ENCODE measurements at places on chromosomes 13 and 19.

GRCh38 chr13:80307401-80307987 is 33.4 kb downstream of the SPRY2 start:
- DNase-seq = no peak

DNA sequence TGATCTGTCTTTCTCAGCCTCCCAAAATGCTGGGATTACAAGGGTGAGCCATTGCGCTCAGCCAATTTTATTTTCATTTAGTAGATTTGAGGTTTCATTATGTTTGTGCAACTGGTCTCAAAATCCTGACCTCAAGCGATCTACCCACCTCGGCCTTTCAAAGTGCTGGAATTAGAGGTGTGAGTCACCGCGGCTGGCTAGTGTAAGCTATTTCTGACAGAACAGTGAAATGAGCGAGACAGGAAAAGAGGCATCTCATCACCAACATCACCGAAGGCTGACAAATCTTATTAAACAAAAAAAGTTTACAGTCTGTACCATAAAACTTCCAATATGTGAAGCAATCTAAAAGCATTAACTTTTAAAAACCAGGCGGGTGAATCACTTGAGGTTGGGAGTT is 12.2 kb upstream of the ZNF888 start:
- peak; percentile 31 for DNase-seq

GRCh38 chr19:33260628-33261418 is 35.2 kb upstream of the SLC7A10 start:
- no peak for DNase-seq

GRCh38 chr13:47178090-47178950 is 281.5 kb upstream of the HTR2A start:
- no peak for DNase-seq

GRCh38 chr13:32115066-32115465 is 83.5 kb downstream of the FRY start:
- no peak for DNase-seq

DNA sequence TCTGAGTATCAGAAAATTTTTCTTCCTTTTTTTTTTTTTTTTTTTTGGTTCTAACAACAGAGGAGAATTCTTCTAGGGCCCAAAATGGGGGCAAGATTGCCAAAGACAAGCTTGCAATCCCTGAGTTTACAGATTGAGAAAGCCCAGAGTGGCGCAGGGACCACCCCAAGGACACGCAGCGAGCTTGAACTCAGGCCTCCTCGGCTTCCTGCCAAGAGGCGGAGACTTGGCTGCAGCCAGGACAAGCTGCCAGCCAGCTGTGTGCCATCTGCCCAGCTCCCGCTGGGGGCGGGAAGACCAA is 506 bp upstream of the MRPL34 start:
- DNase-seq = no peak

- no peak for DNase-seq
These were observed 287.3 kb upstream of the MAB21L1 start for GRCh38 chr13:35763782-35764123.

DNA sequence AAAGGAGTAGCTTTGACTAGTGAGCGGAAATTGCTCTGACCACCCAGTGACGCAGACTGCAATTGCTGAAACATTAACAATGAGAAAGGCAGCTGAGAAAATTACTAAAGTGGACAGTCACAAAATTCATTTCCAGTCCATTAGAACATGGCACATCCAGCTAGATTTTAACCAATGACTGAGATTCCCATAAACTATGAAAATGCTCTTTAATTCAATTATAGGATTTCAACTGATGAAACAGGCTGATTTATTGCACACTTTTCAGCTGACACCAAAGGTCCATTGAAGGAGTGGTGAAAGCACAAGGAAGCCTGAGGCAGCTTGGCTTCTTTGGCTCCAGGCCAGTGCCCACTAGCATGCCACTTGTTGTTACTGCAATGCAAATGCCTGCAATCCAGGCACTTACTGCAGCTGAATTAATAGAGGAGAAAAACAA is 933.4 kb downstream of the SLITRK6 start:
- no peak for DNase-seq

DNA sequence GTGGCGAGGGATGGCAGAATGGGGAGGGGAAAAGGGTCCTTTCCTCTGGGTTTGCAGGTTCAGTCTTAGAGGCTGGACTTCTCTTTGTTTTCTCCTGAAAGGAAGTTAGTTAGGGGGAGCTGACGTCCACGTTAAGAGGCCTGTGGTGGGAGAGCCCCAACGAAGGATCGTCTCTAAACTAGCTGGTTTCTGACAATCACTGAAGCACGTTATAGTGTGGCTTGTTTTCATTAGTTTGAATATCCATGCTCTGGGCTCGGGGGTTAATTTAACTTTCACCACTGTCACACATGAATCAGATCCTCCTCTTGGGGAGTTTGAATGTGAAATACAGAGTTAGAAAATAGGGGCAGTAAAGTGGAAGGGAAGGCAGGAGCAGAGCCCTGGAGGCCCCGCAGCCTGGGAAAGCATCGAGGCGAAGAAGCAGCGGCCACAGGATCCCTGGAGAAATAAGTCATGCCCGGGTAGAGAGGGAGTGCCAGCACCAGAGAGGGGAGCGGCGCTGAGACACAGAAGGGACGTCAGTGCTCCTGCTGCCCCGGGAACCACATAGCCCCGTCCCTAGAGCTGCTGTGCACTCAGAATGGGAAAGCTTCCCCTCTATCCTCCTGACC is 31.1 kb upstream of the AMER2 start:
- DNase-seq = no peak

DNA sequence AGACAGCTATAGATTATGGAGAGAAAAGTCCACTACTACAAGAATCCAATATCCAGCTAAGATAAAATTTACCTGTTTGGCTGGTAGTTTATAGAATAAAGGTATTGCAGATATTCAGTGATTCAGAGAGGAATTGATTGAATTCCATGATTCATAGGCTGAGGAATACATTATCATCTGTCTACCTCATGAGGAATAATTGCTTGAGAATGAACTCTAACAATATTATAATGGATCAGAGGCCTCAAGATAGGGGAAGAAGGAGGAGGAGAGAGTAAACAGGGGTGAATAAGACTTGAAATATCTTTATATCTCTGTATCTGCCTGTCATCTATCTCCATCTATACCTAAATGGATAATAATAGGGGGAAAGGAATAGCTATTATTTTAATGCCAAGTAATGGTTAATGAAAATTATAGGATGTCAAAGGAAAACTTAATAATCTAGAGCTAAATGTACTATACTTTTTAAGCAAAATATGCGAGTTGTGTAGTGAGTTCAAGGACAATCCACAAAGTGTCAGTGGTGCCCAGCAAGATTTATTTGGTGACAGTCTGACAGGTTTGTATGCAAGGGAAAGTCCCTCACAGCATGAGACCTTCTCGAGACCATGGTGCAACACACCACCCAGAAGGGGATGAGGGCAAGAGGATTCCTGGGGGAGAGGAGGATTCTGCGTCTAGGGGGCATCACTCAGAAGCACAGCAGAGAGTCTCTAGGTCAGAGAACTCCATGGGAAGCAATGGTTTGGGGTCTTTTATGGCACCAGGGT is 224.5 kb downstream of the GPC5 start:
- DNase-seq = no peak

DNA sequence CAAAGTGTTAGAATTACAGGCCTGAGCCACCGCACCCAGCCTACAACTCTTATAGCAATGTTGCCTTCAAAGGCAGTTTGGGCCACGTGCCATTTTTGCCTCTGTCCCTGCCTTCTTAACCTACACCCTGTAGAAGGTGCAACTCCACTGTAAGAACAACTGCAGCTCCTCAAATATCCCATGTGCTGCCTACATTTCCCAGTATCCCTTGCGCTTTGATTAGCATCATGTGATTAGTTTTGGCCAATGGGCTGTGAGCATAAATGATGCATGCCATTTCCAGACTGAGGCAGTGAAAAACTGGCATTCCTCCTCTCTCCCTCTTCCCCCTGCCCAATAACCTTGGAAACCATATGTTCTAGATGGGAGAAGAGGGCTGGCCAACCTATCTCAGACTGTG is 75.2 kb upstream of the MRI1 start:
- DNase-seq = peak; percentile 40

DNA sequence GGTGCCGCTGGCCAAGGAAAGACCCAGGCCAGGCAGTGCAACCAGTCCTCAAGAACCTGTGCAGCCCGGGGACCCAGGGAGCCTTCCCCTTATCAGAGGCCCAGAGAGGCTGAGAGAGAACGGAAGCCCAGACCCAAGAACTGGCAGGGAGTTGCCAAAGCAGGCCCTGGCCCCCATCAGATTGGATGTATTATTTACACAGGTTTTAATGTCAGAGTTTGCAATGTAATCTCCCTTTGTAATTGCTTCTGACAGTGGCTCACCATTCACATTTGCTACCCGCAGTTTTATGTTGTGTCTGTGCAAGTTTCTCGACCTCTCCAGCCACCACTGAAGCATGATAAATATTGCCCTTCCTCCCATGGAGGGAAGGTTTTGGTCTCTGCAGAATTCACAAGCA is 660.9 kb downstream of the LIG4 start:
- DNase-seq = no peak

- DNase-seq = peak; percentile 76
These were observed 48.6 kb upstream of the GTF3A start for GRCh38 chr13:27375686-27376326.

GRCh38 chr19:53906211-53907192 is 2.6 kb upstream of the CACNG7 start:
- DNase-seq = peak; percentile 10

GRCh38 chr13:110067355-110068175 is 239.4 kb downstream of the COL4A1 start:
- peak; percentile 24 for DNase-seq

- peak; percentile 67 for DNase-seq
These were observed 284.4 kb upstream of the NBEA start for GRCh38 chr13:34657716-34658115.

- DNase-seq = no peak
These were observed 26.7 kb upstream of the FFAR2 start for GRCh38 chr19:35421362-35421761.

DNA sequence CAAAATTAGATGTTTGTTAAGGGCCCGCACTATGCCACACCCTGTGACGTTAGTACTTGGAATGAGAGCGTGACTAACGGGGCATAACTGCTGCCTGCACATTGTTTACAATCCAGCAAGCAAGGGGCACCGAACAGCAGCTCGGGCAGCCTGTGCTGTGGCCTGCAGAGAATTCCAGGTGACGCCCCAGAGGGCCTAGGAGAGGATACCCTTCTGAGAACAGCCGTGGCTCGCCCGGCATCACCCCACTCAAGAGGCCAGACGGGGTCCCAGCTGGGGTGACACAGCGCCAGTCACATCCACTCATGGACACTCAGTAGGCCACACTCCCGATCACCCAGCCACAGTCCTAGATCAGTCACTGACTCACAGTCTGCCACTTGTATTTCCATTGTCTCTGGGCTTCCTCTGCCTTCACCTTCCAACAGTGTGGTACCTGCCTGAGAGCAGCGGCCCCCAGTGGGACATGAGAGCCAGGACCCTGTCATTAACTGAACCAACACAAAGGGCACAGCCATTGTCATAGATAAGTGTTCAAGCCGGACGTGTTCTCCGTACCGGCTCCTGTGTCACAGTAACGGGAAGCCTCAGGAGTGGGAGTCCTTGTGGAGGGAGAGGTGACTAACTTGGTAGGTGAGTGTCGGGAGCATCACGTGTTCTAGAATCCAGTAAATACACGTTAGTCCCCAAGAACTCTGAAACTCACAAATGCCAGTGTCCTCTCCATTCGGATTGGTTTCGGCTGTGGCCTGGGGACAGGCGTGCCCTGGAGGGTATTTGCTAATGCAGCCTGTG is 7.5 kb downstream of the ZNF331 start:
- DNase-seq = peak; percentile 76

DNA sequence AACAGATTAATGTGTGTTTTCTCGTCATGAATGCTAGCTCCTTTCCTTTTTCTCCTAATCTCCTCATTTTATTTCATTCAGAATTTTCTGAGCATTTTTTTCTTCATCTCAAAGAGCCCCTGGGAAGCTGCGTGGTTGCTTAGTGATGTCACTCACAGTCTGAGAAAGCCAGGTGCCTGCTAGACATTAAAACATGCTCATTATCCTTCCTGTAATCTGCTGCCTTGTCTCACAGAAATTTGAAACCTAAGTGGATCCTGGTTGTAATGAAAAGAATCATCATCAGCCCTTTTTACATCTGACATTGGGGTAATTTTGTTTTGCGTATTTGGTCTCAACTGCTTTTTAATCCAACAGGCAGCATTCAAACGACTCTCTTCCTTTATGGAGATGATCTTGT is 108.2 kb upstream of the RNF113B start:
- no peak for DNase-seq

DNA sequence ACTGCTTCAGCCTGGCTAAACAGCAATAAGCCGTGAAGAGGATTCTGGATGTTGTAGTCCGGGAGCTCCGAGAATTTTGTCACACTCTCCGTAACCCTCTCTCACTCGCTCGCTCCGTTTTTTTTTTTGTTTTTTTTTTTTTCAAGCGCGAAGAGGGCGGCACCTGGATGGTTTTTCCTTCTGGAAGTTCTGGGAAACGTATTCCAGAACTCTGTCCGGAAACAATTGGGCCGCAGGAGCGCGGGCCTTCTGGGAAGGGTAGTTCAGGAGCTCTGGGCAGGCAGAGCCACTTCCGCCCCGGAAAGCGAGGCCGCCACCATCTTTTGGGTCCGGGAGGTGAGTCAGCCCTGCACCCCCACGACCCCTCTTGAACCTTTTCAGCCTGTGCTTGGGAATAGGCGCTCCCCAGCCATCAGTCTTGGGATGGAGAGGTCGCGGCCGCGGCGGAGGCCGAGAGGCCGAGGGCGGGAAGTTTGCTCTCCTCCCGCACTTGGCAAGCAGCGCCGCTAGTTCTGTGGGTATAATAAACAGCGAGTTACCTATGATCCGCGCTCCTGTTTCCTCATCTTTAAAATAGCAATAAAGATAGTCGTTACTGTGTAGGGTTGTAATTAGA is at the start of gene ZNF227:
ZNF227 (plus strand) TSS at position 283 of the 616 bp plus-strand sequence. CDS start 5,261 bp downstream, outside the sequence.
- peak; percentile 97 for DNase-seq

GRCh38 chr19:50040967-50041366 is 15.2 kb downstream of the ZNF473 start:
- DNase-seq = no peak

- peak; percentile 84 for DNase-seq
These were observed at the start of gene COG6 for GRCh38 chr13:39655569-39656324. Gene COG6 (plus strand): TSS chr13:39655662. CDS start chr13:39655727, 65 bp downstream.

DNA sequence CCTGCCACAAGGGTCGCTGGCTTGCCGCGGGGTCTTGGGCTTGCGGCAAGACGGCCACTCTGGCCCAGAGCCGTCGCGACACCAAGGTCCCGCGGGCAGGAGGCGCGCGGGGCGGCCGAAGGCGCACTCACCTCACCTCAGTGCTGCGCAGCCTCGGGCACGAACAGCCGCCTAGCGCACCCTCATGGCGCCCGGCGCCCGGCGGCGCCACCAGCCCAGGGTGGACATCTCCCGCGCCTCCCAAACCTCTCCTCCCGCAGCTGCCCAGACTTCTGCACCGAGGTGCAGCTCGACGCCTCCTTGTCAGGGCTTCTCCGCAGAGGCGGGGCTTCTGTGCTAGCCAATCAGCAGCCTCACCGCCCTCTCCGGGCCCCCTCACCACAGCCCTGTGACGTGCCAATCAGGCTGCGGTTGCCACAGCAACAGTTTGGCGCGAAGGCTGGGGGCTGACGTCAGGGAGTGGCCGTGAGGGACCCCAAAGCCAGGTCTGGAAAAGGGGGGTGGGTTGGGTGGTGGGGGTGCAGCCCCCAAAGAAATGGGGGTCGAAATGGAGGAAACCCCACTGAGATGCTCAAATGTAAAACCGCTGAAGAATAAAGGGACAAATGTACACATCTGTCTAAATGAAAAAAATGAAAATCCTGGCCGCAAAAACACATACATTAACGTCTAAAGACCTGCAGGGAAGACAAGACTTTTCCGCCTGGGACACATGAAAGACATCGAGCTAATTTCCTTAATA is at the start of the genes PEG3 and ZIM2:
PEG3 (minus strand) TSS at position 276 of the 742 bp plus-strand sequence. CDS start 16,071 bp downstream, outside the sequence.
ZIM2 (minus strand) TSS at position 276 of the 742 bp plus-strand sequence. CDS start 16,449 bp downstream, outside the sequence.
- peak; percentile 0 for DNase-seq
